ENCODE measurements at places on chromosomes 4 and X. TPM values are rescaled to one million over a fixed set of nuclear protein-coding genes. Genes with fewer than 3 reads are reported as not detected.

The KLF8 gene
- total RNA-seq, result 14.5 TPM

The PPP2R2C gene
- total RNA-seq, result not detected

The USP9X gene
- total RNA-seq, result 43.9 TPM

The EDA gene
- 4.9 TPM for total RNA-seq

The USP46 gene
- 15.0 TPM for total RNA-seq

The KCNE5 gene
- total RNA-seq, result 0.38 TPM

The MGARP gene
- not detected for total RNA-seq

The CLDN2 gene
- total RNA-seq, result not detected

The RHOXF2 gene
- total RNA-seq, result not detected

The TMPRSS11A gene
- not detected for total RNA-seq

The PASD1 gene
- not detected for total RNA-seq

The COQ2 gene
- total RNA-seq, result 20.3 TPM

The TMEM144 gene
- not detected for total RNA-seq

The GRIA2 gene
- not detected for total RNA-seq

The MAGEH1 gene
- 16.1 TPM for total RNA-seq

The KCND1 gene
- 4.9 TPM for total RNA-seq

The DCAF8L2 gene
- total RNA-seq, result not detected

The KIT gene
- total RNA-seq, result 0.65 TPM

The CENPI gene
- 25.0 TPM for total RNA-seq

The DRD5 gene
- not detected for total RNA-seq

The PDGFC gene
- not detected for total RNA-seq

The XAGE2 gene
- total RNA-seq, result not detected

The DDX60 gene
- total RNA-seq, result 140 TPM
